ENCODE measurements at places on chromosomes 6 and 20.
A peak's percentile ranks its signal among the peaks of the same experiment; 100 is the strongest.

DNA sequence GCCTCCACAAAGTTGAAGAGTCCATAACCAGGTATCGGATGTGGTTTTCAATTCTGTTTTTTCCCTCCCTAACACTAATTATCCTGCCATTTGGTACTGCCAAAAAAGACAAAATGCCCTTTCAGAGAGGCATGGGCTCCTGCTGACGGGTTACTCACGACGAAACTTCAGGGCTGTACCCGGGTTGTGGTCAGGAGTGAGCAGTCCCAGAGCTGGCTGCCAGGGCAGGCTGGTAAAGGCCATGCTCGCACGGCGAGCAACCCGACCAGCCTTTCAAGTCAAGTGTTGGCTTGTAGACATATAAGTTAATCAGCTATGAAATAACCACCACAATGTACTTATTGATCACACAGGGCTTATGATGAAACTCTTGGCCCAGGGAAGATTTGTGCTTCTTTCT, 152.5 kb downstream of the FOXC1 start:
- no peak for DNase-seq

- no peak for DNase-seq
Observed at GRCh38 chr20:37902504-37903313, at the start of gene VSTM2L. VSTM2L (plus strand) TSS chr20:37903127; CDS start chr20:37903351, 224 bp downstream.

GRCh38 chr6:95203153-95203754, 374.1 kb upstream of the MANEA start:
- DNase-seq = peak; percentile 45

GRCh38 chr6:30483677-30484279, 5.5 kb upstream of the HLA-E start:
- peak; percentile 80 for DNase-seq

GRCh38 chr20:14550655-14551054, 213.2 kb upstream of the FLRT3 start:
- no peak for DNase-seq

DNA sequence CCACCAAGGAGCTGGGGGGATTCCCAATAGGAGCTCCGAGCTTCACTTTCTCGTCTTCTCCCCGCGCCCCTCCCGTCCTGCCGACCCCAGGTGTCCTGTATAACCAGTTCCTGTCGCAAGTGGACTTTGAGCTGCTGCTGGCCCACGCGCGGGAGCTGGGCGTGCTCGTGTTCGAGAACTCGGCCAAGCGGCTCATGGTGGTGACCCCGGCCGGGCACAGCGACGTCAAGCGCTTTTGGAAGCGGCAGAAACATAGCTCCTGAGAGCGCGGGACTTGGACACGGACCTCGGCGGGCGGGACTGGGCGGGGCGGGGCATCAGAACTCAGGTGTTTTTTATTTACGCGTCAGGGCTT, 340 bp upstream of the VARS2 start:
- no peak for DNase-seq
